Ecto neural progenitor cell (in vitro differentiated cells): ENCODE measurements at places on chromosomes 13 and 19.

DNA sequence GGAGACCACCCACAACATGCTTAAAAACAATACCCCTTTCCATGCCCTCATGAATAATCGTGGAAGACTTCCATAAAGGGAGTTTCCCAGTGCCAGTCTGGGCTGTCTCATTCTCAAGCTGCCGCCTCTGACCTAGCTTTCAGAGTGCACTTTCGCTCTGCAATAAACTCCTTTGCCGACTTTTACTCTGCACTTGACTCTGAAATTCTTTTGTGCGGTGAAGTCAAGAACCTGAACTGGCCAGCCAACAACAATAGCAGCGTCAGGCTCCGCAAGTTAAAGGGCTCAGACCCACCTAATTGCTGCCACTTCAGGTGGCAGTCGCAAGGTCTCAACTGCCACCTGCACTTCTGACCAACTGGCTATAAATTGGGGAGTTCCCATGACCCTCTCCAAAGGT lies 10.3 kb upstream of the LEUTX start:
- no peak for DNase-seq

- DNase-seq = no peak
Measured at GRCh38 chr19:55766466-55766865, 2.5 kb upstream of the RFPL4AL1 start.

GRCh38 chr13:43266936-43267615 lies 243.7 kb downstream of the DNAJC15 start:
- peak; percentile 54 for DNase-seq

- DNase-seq = no peak
Measured at GRCh38 chr13:93771782-93772181, 545.2 kb downstream of the GPC6 start.

GRCh38 chr19:39187552-39187943 lies 9.2 kb upstream of the NCCRP1 start:
- DNase-seq = no peak
